A172 (cell line): ENCODE measurements at places on chromosomes 3 and 15. TPM values are rescaled to one million over a fixed set of nuclear protein-coding genes. Genes with fewer than 3 reads are reported as not detected.

The EIF4E3 gene
- 0.60 and 1.6 TPM in 2 replicates for total RNA-seq

The METTL6 gene
- 40.8 and 48.8 TPM in 2 replicates for total RNA-seq

The SETD5 gene
- total RNA-seq: 43.4 and 44.3 TPM in 2 replicates

The DUOXA2 gene
- not detected in 2 replicates for total RNA-seq

The P2RY12 gene
- not detected in 2 replicates for total RNA-seq

The VIPR1 gene
- total RNA-seq: not detected in 2 replicates

The C3orf70 gene
- total RNA-seq: 2.1 and 2.4 TPM in 2 replicates

The GNAT1 gene
- not detected in 2 replicates for total RNA-seq

The GOLGA6L10 gene
- total RNA-seq: 0.07 TPM in 1 of 2 replicates, not detected in the other

The RAB27A gene
- total RNA-seq: 5.3 and 17.0 TPM in 2 replicates

The SEMA7A gene
- 12.6 and 14.3 TPM in 2 replicates for total RNA-seq

The PRR23C gene
- not detected in 2 replicates for total RNA-seq

The MORC1 gene
- not detected in 2 replicates for total RNA-seq

The LHFPL4 gene
- total RNA-seq: not detected in 2 replicates

The TMCO5A gene
- not detected in 2 replicates for total RNA-seq

The KLHL40 gene
- not detected in 2 replicates for total RNA-seq

The SLC6A11 gene
- 0.02 TPM in 1 of 2 replicates, not detected in the other for total RNA-seq

The RAB5A gene
- total RNA-seq: 56.6 and 74.8 TPM in 2 replicates

The PROK2 gene
- not detected in 2 replicates for total RNA-seq

The TTC23 gene
- 13.5 and 15.0 TPM in 2 replicates for total RNA-seq

The CSPG5 gene
- total RNA-seq: 0.71 and 2.8 TPM in 2 replicates

The SCG3 gene
- total RNA-seq: not detected in 2 replicates

The LEKR1 gene
- total RNA-seq: 0.72 and 0.96 TPM in 2 replicates

The SYNPR gene
- total RNA-seq: not detected in 2 replicates

The TMEM43 gene
- total RNA-seq: 117 and 132 TPM in 2 replicates

The CCDC9B gene
- total RNA-seq: 4.4 and 12.1 TPM in 2 replicates

The FBXO40 gene
- 0.09 TPM in 1 of 2 replicates, not detected in the other for total RNA-seq

The TIMP4 gene
- total RNA-seq: 6.1 and 8.6 TPM in 2 replicates

The MYL3 gene
- total RNA-seq: 0.57 and 1.3 TPM in 2 replicates

The BOC gene
- total RNA-seq: 3.1 and 4.5 TPM in 2 replicates

The PLD1 gene
- 11.0 and 15.9 TPM in 2 replicates for total RNA-seq

The COL8A1 gene
- total RNA-seq: 24.4 and 26.9 TPM in 2 replicates

The ZNF619 gene
- total RNA-seq: 4.9 and 5.1 TPM in 2 replicates

The RBMS3 gene
- total RNA-seq: 12.3 and 14.9 TPM in 2 replicates

The FEZF2 gene
- total RNA-seq: not detected in 2 replicates

The P2RY13 gene
- not detected in 2 replicates for total RNA-seq

The GOLGA8T gene
- not detected in 2 replicates for total RNA-seq

The DNAJC17 gene
- 36.8 and 63.8 TPM in 2 replicates for total RNA-seq

The COL6A5 gene
- under 0.01 TPM in 2 replicates for total RNA-seq

The ALDH1L1 gene
- total RNA-seq: 0.50 TPM in 1 of 2 replicates, not detected in the other

The TMC3 gene
- total RNA-seq: not detected in 2 replicates

The VPS39 gene
- total RNA-seq: 24.0 and 39.7 TPM in 2 replicates

The ARHGEF3 gene
- total RNA-seq: 10.4 and 14.4 TPM in 2 replicates

The EEF1AKMT4 gene
- total RNA-seq: 7.8 and 8.2 TPM in 2 replicates

The MKRN3 gene
- total RNA-seq: 8.0 and 11.1 TPM in 2 replicates

The IL5RA gene
- total RNA-seq: not detected in 2 replicates

The APOD gene
- total RNA-seq: 0.17 and 0.50 TPM in 2 replicates

The CLDN1 gene
- total RNA-seq: 2.8 and 3.6 TPM in 2 replicates

The MUC20 gene
- 0.05 TPM in 1 of 2 replicates, not detected in the other for total RNA-seq

The FBXW12 gene
- not detected in 2 replicates for total RNA-seq

The SCAANT1 gene
- not detected in 2 replicates for total RNA-seq

The PAK6 gene
- total RNA-seq: 0.17 and 0.43 TPM in 2 replicates

The ROPN1 gene
- total RNA-seq: 0.14 TPM in 1 of 2 replicates, not detected in the other

The P2RY14 gene
- 0.03 and 0.05 TPM in 2 replicates for total RNA-seq

The CD200R1L gene
- total RNA-seq: 0.38 TPM in 1 of 2 replicates, not detected in the other

The OXTR gene
- 115 and 124 TPM in 2 replicates for total RNA-seq

The GRK7 gene
- not detected in 2 replicates for total RNA-seq

The ZNF620 gene
- 2.5 and 2.7 TPM in 2 replicates for total RNA-seq

The TAGLN3 gene
- not detected in 2 replicates for total RNA-seq

The CHDH gene
- 0.55 and 0.67 TPM in 2 replicates for total RNA-seq
